Common myeloid progenitor, CD34-positive (primary cell): ENCODE measurements at places on chromosomes 1 and 21.
A peak's percentile ranks its signal among the peaks of the same experiment; 100 is the strongest.

- DNase-seq, result peak; percentile 47
Measured at GRCh38 chr1:20233394-20233793, 47.1 kb upstream of the PLA2G2C start.

- no peak for DNase-seq
Measured at GRCh38 chr1:171595324-171595723, 26.7 kb upstream of the MYOCOS start.

GRCh38 chr1:54474310-54475251 lies 68.4 kb upstream of the SSBP3 start:
- DNase-seq, result no peak

DNA sequence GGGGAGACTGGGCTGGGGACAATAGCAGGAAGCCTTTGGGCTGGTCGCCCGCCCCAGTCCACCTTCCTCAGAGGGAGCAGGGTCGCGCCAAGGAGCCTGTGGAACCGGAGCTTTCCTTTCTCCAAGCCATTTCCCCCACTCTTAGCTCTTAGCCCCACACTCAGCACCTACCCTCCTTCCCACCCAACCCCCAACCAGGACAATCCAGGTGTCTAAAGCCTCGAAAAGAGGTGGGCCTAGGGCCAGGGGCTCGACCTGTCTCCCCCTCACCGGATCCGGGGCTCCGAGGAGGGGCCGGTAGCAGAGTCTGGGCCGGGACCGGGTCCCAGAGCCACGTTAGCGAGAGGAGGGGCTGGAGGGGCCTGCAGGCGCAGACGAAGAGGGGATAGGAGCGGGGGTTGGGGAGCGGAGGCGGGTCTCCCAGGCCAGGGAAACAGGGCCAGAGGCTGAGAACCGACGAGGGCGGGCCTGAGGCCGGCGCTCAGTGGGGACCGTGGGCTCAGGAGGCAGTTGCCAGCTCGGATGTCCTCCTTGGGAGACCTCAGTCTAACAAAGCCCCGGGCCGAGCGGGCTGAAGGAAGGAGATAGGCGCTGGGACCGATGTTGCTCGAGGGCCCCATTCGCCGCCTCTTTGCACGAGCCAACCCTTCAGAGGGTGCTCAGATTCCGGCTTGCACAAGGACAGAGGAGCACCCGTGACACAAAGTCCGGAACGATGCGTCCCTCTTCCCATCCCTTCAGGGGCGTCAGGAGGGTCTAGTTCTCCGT lies 943 bp downstream of the SEMA6C start:
- DNase-seq, result no peak

DNA sequence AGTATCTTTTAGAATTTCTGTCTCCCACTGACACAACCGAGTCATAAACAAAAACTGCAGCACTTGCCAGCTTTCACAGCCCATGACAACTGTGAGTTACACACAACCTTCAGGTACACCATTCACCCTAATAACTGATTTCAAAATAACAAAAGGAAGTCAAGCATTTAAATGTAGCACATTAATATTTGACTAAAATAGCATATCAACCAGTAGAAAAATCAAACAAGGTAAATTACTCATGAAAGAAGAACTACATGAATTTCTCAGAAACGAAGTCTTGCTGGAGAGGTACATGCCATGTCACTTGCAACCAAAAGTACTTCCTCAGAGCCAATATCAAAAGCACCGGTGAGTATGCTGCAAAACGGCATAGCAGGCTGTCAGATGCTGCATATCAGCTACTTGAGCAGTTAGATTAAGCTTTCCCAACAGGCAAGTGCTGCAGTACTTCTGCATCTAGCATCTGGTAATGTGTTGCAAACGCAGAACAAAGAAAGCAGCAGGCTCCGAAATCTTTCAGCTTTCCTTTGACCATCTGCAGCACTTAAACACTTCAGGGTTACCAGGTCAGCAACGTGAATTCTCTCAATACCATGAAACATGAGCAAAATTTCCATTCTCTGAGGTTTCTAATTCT lies 223.2 kb downstream of the SMYD3 start:
- no peak for DNase-seq

GRCh38 chr1:25676488-25676887 lies 59.9 kb downstream of the MAN1C1 start:
- DNase-seq, result no peak

- DNase-seq, result no peak
Measured at GRCh38 chr1:223045164-223045957, 97.7 kb downstream of the TLR5 start.

GRCh38 chr1:175385316-175385715 lies 192.7 kb upstream of the KIAA0040 start:
- DNase-seq, result no peak

GRCh38 chr1:196684476-196684875 lies 32.6 kb downstream of the CFH start:
- peak; percentile 10 for DNase-seq
